ENCODE measurements at places on chromosomes 5 and 9.

DNA sequence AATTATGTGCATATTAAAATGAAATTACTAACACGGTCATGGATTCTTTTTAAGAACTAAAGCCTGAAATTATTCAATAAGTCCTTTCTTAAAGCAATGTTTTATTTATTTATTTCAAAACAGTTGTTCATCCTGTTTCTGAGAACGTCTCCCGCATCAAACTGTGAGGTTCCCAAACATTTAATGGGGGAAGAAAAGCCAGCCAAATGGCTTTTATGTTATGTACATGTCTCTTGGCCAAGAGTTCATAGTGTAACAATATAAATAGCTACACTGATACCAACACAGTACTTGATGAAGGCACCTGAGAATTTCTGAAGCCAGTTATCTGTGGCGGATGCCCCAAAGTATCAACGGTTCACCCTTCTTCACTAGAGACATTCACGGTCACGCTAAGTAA lies 15.7 kb downstream of the TTF1 start:
- no peak for DNase-seq

GRCh38 chr5:67393211-67393610 lies 196.6 kb upstream of the CD180 start:
- DNase-seq: no peak

- no peak for DNase-seq
Measured at GRCh38 chr5:176723440-176723839, 76.2 kb downstream of the TSPAN17 start.

GRCh38 chr5:127056896-127057295 lies 16.4 kb downstream of the C5orf63 start:
- no peak for DNase-seq

DNA sequence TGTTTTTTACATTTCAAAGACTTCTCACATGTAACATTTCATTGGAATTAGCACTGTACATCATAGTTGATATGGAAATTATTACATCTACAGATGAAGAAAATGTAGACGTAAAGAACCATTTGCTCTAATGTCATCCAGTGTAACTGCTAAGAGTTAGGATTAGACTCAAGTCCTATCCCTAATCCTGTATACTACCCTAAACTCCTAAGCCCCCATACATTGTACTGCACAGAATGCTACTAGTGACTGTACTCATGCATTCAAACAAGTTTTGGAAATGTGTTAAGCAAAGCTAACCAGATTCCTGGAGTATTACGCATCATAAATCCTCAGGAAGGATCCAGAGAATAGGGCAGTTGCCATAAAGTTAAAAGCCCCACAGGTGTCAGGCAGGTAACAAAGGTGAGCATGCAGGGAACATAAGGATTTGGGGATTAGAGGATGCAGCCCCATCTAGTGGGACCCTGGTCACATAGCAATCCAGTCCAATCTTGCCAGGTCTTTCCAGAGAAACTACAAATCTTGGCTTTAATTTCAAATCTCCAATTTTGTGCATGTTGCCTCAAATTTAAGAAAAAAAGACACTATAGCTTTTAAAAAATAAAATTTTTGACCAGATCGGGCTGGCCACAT lies 32.0 kb downstream of the HAVCR1 start:
- no peak for DNase-seq

- no peak for DNase-seq
Measured at GRCh38 chr5:171207256-171207847, 101.7 kb upstream of the TLX3 start.

DNA sequence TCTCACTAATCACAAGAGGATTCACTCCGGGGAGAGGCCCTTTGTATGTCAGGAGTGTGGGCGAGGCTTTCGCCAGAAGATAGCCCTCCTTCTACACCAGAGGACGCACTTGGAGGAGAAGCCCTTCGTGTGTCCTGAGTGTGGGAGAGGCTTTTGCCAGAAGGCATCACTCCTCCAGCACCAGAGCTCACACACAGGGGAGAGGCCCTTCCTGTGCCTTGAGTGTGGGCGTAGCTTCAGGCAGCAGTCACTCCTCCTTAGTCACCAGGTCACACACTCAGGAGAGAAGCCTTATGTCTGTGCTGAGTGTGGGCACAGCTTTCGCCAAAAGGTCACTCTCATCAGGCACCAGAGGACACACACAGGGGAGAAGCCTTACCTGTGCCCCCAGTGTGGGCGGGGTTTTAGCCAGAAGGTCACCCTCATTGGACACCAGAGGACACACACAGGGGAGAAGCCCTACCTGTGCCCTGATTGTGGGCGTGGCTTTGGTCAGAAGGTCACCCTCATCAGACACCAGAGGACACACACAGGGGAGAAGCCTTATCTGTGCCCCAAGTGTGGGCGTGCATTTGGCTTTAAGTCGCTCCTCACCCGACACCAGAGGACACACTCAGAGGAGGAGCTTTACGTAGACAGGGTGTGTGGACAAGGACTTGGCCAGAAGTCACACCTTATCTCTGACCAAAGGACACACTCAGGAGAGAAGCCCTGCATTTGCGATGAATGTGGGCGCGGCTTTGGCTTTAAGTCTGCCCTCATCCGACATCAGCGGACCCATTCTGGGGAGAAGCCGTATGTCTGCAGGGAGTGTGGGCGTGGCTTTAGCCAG lies 27.8 kb downstream of the NUTM2F start:
- DNase-seq: no peak

DNA sequence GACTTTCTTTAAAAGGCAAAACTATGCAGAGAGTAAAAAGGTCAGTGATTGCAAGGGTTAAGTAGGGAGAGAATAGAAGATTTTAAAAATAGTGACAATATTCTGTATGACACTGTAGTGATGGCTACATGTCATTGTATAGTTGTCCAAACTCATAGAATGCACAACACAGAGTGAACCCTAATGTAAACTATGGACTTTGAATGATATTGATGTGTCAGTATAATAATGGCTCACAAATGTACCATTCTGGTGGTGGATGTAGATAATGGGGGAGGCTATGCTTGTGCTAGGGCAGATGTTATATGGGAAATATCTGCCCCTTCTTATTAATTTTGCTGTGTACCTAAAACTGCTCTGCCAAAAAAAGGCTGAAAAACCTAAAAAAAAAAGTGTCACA lies 468.9 kb downstream of the KIF4B start:
- no peak for DNase-seq

- DNase-seq: no peak
Measured at GRCh38 chr5:1008451-1009358, at the start of gene NKD2. NKD2 (plus strand) TSS chr5:1008802; CDS start chr5:1009058, 256 bp downstream.

DNA sequence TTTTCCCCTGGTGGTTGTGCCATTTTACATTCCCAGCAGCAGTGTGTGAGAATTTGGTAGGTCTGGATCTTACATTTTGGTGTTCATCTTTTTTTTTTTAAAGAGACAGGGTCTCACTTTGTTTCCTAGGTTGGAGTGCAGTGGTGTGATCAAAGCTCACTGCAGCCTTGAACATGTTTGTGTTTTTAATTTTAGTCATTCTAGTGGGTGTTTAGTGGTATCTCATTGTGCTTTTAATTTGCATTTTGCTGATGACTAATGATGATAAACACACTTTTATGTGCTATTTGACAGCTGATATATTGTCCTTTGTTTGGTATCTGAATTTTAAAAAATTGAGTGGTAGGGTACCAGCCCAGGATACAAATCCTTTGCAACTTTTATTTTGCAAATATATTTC lies 53.4 kb upstream of the POMT1 start:
- no peak for DNase-seq

DNA sequence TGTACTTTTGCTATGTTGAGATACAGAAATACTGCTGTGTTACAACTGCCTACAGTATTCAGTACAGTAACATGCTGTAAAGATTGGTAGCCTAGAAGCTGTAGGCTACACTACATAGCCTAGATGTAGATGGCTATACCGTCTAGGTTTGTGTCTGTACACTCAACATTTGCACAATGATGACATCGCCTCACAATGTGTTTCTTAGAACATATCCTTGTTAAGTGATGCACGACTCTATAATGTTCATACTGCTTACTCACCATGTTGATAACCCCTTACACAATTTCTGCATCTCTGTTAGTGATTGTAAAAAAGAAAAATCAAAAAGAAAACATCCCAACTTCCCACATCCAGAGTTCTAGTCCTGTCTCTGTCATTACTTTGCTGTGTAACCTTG lies 450.0 kb downstream of the CCDC171 start:
- no peak for DNase-seq

GRCh38 chr5:40790947-40791593 lies 7.1 kb downstream of the PRKAA1 start:
- DNase-seq: no peak

GRCh38 chr9:93568169-93568568 lies 8.2 kb upstream of the PHF2 start:
- no peak for DNase-seq

DNA sequence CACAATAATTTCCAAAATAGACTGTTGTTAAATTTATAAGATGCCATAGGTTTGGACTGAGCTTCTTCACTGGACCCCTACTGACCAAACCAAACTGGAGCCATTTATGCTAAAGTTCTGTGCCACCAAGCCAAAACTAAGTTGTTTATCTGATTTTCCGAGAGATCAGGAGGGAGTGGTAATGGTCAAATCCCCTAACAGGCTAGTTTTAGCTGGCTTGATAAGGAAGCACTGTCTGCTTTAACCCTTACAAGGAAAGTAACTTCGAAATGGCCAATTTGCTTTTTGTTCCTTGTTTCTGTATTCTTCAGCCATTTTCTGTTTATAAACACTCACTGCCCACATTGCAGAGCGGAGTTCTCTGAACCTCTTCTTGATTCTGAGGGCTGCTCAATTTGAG lies 246.8 kb upstream of the TUT7 start:
- DNase-seq: no peak

DNA sequence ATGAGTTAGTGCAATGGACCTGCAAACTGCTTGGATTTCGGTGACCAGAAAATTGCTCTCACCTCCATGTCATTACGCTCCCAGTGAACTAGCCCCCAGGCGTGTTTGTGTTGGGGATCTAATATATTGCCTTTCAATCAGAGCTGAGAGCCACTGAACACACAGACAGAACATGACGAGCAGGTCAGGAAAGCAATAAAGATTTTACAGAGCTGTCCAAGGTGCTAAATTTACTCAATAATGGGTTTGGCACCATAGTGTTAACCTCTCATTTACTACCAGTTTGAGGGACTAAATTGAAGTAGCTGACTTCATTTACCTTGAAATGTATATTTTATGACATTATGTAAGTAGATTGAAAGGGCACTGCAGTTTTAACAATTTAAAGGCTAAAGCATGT lies 383.0 kb downstream of the EBF1 start:
- no peak for DNase-seq

DNA sequence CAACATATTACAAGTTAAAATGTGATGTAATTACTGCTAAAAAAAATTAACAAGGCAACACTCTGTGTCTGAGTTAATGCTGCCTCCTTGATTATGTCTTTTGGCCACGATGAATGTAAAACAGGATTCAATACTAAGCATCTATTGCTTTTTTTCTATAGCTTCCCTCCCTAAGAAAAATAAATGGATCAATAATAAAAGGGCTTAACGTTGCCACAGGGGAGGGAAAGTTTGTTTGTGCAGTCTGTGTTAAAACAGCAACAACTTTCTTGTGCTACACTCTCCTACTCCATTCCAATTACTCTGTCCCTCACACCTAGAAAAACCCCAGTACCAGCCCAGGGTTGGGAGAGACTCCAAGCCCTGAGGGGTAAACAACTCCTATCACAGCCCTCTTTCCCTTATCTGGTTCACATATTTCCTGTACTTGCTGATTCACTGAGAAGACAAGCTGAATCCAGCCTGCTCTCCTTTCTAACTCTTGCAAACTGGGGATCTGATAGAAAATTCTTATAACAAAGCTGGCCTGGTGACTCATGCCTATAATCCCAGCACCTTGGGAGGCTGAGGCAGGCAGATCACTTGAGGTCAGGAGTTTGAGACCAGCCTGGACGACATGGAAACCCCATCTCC lies 44.8 kb downstream of the PTPN3 start:
- no peak for DNase-seq

- no peak for DNase-seq
Measured at GRCh38 chr5:147018812-147019211, 140.3 kb upstream of the PPP2R2B start.

GRCh38 chr5:133523013-133523658 lies 89.2 kb downstream of the FSTL4 start:
- no peak for DNase-seq

DNA sequence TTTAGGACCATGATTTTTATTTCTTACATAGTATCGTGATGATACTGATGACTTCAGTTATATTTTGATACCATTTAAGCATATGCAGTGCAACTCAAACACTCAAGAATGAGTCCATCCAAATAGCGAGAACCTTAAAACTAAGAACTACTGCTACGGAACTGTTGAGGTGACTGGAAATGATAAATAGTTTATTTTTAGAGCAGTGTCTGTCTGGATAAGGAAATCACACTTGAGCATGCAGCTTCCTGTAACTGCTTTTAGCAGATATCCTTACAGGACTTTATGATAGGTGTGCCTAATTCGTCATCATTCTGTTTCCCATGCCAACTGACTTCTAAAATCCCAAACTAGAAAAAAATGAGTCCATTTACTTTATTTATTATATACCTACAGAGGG lies 85.5 kb downstream of the ADGRV1 start:
- no peak for DNase-seq

Measured in NCI-H2081 treated with DMSO at 0.1 percent for 48 hours (cell line).